ENCODE measurements at places on chromosomes 5 and 9. TPM values are rescaled to one million over a fixed set of nuclear protein-coding genes. Genes with fewer than 3 reads are reported as not detected.
A peak's percentile ranks its signal among the peaks of the same experiment; 100 is the strongest.

SCAMP1 gene
- 29.1 TPM for total RNA-seq

DNA sequence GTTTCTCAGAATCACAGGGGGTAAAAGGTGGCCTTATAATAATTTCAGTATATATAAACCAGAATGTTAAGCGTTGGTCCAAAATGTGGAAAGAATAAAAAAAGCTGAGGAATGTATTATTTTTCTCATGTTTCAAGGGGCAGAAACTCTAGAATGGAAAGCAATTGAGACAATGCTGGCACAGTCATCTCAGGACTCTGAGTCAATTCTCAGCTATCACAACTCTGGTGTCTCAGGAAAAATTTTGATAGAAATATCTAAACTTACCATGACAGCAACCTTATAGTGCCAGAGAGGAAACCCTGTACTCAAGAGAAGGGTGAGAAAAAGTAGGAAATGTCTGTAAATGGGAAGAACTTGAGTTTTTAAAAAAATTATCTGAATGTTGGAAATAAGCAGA, 1189.4 kb upstream of the NUDT12 start:
- DNase-seq: no peak

PCDHGA12 gene
- total RNA-seq: 10.3 TPM

HSD17B3 gene
- 1.3 TPM for total RNA-seq

- peak; percentile 66 for DNase-seq
These were observed 79.3 kb upstream of the SH3PXD2B start for GRCh38 chr5:172533399-172534228.

- no peak for DNase-seq
These were observed 106.8 kb downstream of the PDE6A start for GRCh38 chr5:149837680-149838269.

- peak; percentile 22 for DNase-seq
These were observed 10.2 kb downstream of the UBE2QL1 start for GRCh38 chr5:6458833-6459232.

CARTPT gene
- total RNA-seq: not detected

- DNase-seq: no peak
These were observed 84.6 kb downstream of the IARS1 start for GRCh38 chr9:92208693-92209524.

GRCh38 chr9:105151686-105151995, 92.8 kb upstream of the SLC44A1 start:
- no peak for DNase-seq

- DNase-seq: no peak
These were observed 102.4 kb upstream of the SMC2 start for GRCh38 chr9:103991698-103992097.

- DNase-seq: no peak
These were observed 64.7 kb downstream of the GABBR2 start for GRCh38 chr9:98644011-98644410.

- no peak for DNase-seq
These were observed 536 bp downstream of the PCDHAC1 start for GRCh38 chr5:140926443-140927227.

- DNase-seq: no peak
These were observed 63.4 kb downstream of the DIRAS2 start for GRCh38 chr9:90579181-90579580.

GRCh38 chr9:28735738-28736342, 1162.6 kb upstream of the C9orf72 start:
- no peak for DNase-seq

OR13C4 gene
- total RNA-seq: not detected

DNA sequence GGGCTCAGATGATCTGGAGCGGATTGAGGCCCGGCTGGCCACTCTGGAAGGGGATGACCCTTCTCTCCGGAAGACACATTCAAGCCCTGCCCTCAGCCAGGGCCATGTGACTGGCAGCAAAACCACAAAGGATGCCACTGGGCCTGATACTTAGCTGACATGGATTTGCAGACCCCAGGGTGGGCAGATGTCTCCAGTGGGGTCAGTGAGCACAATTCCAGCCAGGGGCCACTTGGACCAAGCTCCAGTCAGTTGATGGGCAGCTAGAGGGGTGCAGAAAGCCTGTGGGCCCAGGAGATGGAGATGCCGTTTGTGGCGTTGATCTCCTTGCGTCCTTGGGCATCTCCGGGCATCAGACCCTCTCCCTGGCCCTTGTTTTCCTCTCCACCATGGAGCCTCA, 46.7 kb downstream of the PSD2 start:
- no peak for DNase-seq

GRCh38 chr9:122325124-122325523, 45.7 kb upstream of the PTGS1 start:
- DNase-seq: no peak

GARIN3 gene
- not detected for total RNA-seq

GRCh38 chr9:36328798-36329411, 70.7 kb upstream of the GNE start:
- no peak for DNase-seq

- no peak for DNase-seq
These were observed 72.2 kb upstream of the ORM1 start for GRCh38 chr9:114250648-114251047.

- peak; percentile 89 for DNase-seq
These were observed 75.8 kb upstream of the IER5L start for GRCh38 chr9:129253803-129254381.

GRCh38 chr9:78618735-78619134, 321.8 kb downstream of the PSAT1 start:
- DNase-seq: no peak

C6 gene
- 25.8 TPM for total RNA-seq
